Stimulated activated CD4-positive, alpha-beta T cell treated with anti-CD3 and anti-CD28 coated beads, Interleukin-1b, Interleukin-23, amount 100 ng/mL, for 1 hour (primary cell): ENCODE measurements at places on chromosomes 13 and 19.

DNA sequence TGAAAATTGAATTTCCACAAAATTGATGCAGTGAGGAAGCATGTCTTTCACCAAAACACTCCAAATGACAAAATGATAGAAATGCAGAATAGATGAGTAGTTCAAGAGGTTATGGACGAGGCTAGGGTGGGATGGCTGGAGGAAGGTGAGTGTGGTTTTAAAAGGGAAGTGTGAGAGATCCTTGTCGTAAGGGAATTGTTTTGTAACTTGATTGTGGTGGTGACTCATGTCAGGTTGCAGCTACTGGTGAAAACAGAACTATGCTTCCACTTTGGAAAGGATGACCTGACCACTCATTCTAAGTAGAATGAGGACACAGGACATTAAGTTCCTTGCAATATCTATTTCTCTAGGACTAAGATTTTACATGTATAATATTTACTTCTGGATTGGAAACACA is 345.7 kb downstream of the MTUS2 start:
- no peak for DNase-seq

- no peak for DNase-seq
These were observed 13.9 kb upstream of the PLAUR start for GRCh38 chr19:43683905-43684304.

GRCh38 chr19:50835785-50836542 is 2.6 kb upstream of the KLK15 start:
- DNase-seq: peak; percentile 14

DNA sequence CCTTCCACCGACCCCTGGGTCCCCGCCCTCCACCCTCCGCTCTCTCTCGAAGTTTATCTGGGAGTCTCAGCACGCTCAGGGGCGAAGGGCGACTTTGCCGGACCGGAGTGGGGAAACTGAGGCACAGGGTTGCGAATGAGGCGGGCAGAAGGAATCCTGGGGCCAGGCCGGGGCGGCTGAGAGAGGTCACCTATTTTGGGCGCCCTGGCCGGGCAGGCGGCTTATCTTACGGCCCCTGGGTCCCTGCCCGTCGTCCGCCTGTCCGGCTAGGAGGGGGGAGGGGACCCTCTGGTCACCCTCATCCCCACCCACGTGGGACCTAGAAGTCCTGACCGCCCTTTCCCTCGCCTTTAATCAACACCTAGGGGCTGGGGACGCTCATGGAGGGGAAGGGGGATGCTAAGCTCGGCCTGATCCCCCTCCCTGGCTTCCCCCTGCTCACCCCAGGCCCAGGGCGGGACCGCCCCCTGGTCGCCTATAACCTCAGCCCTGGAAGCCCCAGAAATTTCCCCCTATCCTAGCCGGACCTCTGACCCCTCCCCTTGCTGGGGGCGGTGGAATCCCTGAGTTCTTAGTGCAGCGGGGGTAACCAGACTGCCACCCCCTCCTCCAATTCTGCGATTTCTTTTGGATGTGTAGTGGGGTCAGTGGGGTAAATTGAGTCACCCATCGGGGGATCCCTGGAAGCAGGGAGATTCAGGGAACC is 556 bp downstream of the TRIP10 start:
- DNase-seq: no peak

DNA sequence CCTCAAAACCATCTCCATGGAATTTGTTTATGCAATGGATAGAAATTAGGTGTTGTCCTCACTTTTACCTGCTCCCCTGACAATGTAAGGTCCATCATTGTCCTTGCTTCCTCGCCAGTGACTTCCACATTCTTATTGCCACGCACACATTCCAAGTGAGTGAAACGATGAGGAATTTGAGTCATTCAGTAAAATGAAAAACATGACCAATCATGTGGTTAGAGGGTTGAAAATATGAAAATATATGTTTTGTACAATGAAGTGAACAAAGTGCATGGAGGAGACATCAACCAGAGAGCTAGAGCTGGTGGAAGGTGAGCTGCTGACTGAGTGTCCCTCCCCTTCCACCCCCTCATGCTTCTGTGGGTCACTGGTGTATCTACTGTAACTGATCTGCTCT is 91.7 kb downstream of the ATP8A2 start:
- no peak for DNase-seq

DNA sequence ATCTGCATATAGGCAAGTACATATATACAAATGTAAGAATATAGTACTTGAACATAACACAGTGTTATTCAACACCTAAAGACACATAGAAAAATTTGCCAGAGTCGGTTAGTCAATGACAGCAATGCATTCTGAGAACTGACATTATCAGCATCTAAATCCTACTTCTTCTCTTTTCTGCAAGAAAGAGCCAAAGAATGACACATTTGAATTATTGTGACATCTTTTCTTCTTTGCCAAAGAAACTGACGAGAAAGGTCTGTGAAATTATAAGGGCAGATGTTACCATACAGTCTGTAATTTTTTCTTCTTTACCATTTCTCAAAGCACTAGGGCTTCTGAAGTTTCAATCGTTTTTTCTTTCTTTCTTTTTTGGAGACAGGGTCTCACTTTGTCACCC is 350.9 kb upstream of the NBEA start:
- no peak for DNase-seq

- DNase-seq: no peak
These were observed 41.7 kb upstream of the EEF1AKMT1 start for GRCh38 chr13:20815464-20815863.

- DNase-seq: no peak
These were observed 10.5 kb upstream of the KLK4 start for GRCh38 chr19:50921426-50922316.

DNA sequence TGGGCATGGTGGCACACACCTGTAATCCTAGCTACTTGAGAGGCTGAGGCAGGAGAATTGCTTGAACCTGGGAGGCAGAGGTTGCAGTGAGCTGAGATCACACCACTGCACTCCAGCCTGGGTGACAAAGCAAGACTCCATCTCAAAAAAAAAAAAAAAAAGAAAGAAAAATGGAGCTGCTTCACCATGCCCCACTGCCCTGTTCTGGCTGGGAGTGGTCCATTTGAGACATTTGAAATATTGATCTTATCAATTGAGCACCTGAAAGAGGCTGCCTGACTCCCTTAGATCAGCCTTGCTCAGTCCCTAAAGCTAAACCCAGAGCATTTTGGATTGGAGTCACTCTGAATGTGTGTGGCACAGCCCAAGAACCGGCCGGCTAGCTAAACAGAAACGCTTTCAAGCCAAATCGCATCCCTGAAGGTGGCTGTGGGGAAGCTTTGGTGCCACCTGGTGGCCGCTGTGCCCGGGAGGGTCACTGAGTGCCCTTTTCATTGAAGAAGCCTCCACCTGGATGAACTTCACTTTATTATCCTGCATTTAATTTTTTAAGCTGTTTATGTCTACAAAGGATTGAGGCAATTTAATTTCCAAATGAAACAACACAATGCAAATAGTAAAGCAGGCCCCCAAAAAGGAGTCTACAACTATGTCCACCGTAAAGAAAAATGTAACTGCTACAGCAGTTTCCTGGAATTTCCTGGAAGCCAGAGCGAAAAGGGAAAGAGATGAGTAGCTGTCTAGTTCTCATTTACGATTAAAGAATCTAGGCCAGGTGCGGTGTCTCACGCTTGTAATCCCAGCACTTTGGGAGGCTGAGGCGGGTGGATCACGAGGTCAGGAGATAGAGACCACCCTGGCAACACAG is 53.1 kb upstream of the SERPINE3 start:
- peak; percentile 56 for DNase-seq

DNA sequence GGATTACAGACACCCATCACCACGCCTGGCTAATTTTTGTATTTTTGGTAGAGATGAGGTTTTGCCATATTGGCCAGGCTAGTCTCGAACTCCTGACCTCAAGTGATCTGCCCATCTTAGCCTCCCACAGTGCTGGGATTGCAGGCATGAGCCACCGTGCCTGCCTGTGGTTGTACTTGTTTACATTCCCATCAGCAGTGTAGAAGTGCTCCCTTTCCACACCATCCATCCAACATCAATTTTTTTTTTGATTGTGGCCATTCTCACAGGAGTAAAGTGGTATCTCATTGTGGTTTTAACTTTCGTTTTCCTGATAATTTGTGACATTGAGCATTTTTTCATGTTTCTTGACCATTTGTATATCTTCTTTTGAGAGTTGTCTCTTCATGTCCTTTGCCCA is 1019.4 kb upstream of the SLC10A2 start:
- DNase-seq: no peak

DNA sequence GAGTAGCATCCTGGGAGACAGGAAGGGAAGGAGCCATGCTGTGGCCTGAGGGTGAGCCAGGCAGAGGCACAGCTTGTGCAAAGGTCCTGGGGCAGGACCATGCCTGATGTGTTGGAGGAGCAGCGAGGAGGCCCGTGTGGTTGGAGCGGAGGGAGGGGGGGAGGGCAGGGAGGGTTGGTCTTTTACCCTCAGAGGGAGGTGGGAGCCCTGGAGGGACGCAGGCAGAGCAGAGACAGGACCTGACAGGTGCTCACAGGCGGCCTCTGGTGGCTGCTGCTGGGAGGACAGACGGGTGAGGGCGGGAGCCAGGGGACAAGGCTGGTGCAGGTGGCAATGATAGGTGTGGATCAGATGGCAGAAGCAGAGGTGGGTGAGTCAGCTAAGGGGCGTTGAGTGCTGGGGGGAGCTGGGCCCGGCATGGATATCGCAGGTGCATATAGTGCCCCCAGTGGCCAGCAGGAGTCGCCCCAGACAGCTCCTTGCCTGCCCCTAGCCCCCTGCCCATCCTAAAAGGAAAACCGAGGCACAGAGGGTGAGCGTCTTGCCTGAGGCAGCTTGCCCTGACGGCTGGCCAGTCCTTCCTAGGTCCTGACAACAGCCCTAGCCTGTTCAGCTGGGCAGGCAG is 9.8 kb upstream of the GNA15 start:
- DNase-seq: peak; percentile 69

DNA sequence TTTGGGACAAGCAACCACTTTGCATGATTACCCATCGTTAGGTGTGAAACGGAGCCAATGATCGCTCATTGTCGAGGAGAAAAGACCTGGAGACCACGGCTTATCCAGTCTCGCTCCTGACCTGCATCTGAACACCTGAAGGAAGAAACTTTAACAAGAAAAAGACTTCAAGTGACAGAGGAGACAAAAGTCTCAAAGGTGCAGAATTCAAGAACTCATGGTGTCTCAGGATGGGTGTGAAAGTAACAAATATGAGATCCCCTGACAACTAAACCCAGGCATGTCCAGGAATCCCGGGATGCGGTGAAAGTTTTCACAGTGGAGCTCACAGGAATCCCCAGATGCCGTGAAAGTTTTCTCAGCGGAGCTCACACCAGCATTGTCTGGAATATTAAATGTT is 6.3 kb upstream of the ATP11A start:
- no peak for DNase-seq
